ENCODE measurements at places on chromosomes 2 and 18. TPM values are rescaled to one million over a fixed set of nuclear protein-coding genes. Genes with fewer than 3 reads are reported as not detected.

DNA sequence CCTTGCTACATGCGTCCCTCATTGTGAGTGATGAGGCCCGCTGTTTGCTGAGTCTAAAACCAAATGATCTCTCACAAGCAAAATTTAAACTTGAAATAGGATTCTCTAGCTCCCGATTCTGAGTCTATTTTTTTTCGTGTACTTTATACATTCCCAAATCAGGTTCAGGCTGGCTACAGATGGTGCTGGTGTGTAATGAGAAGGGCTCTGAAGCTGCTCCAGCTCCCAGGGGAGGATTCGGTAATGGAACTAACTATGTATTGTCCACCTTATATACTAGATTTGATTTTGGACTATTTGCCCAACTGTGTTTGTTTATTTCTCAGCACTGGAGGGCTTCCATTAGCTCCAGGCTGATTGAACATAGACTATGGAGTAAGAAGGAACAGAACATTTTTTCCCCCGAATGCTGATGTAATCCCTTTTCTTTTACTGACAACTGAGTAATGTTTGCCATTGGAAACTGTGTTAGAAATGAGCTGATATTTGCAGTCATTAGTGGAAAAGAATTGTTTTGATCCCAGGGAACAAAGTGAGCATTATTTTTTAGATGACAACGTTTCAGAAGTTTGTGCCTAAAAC lies 274.0 kb upstream of the FIGN start:
- DNase-seq = no peak

- DNase-seq = no peak
Measured at GRCh38 chr2:147133286-147133908, 711.4 kb upstream of the ACVR2A start.

The TMEFF2 gene
- not detected for total RNA-seq

The LOXL3 gene
- total RNA-seq = 0.76 TPM

DNA sequence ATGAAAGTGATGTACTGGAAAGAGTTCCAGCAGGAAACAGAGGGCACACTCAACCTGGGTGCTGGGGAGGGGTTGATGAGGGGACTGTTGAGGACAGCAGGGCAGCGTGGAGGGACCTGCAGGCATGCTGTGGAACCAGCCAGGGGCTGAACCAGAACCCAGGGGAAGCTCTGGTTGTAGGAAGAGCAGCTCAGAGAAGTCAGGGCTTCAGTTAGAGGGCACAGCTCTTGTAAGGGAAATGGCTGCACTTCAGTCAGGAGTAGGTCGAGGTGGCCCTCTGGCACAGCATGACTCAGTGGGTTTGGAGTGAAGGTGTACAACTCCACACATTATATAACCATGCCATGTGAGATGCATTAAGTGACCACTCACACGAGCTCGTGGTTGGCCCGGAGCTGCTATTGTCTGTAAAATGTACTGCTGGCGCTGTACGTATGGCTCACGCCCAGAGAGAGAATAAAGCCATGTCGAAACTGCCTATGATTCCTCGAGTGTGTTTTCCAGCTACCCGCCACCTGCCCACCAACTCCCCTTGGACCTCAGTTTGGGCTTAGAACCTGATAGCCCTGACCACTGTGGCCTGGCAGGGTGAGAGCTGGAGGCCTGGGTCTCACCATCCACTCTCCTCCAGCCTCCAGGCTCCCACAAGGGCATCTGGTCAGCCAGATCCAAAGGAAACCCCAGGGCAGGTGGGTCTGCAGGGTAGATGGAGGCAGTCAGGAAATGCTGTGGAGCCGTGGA lies 136.5 kb upstream of the HS6ST1 start:
- DNase-seq = no peak

DNA sequence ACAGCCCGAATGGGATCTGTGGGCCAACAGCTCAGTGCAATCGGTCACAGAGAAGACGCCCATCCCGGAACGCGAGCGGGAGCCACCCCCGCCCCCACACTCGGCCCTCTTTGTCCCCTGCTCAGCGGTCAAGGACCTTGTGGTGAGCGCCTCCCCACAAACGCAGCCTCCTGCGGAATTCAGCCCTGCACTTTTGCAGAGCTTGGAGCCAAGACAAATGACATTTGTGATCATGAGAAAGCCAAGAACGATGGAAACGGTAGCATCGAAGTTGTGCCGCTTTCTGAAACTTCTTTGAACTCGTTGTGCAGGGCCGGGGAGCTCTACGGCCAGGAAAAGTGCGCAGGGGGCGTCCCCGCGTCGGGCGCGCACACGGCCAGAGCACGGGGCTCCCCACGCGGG lies 6.7 kb upstream of the SALL3 start:
- DNase-seq = no peak

GRCh38 chr18:56458770-56459712 lies 179.4 kb downstream of the TXNL1 start:
- DNase-seq = no peak

DNA sequence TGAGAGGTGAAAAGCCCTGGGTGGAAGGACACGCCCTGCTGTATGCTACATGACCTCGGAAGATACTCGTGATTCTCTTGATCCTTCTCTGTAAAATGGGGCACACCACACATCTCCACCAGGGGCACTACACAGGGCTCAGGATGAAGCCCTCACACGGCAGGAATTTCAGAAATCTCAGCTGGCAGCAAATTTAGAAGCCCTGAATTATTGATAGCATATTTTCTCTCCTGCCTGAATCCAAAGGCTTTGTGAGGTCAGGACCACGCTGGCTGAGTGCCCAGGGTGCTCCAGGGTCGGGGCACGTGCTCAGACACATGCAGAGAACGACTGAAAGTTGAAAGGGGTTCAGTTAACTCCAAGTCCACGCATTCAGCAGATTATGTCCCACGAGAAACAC lies 42.1 kb upstream of the GALR1 start:
- no peak for DNase-seq

DNA sequence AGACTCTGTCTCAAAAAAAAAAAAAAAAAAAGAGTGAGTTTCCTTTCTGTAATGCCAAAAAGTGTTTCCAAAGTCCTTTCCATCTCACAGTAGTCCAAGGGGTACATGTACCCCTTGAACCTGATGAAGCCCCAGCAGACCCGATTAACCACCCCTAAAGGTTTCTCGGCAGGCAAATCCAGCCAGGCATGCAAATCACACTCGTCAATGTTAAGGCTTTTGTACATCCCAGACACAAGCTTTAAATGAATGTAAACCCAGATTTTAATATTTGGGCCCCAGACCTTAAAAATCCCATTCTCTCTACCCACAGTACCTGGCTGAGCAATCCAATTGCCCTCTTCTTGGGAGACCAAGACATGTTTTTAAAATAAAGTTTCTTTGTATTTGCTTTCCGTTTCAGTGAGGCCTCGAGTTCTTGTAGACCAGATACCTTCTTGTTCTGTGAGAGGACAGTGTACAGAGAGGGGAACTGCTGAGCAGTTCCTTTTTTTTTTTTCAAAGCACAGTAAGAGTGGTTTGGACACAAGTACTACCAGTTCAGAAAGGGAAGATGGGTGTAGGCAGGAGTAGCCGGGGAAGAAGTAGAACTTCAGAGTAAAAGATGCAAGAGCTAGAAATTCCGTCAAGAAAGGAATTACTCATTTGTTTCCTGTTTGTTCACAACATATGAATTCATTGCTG lies at the start of gene NLRC4:
Gene NLRC4 (minus strand): TSS at position 465 of the 684 bp plus-strand sequence. CDS start 8,111 bp downstream, outside the sequence.
- no peak for DNase-seq

- peak; percentile 18 for DNase-seq
Measured at GRCh38 chr2:85131116-85131515, 2.1 kb upstream of the TCF7L1 start.

The PIGN gene
- total RNA-seq = 22.7 TPM

The EMILIN1 gene
- 1.0 TPM for total RNA-seq

DNA sequence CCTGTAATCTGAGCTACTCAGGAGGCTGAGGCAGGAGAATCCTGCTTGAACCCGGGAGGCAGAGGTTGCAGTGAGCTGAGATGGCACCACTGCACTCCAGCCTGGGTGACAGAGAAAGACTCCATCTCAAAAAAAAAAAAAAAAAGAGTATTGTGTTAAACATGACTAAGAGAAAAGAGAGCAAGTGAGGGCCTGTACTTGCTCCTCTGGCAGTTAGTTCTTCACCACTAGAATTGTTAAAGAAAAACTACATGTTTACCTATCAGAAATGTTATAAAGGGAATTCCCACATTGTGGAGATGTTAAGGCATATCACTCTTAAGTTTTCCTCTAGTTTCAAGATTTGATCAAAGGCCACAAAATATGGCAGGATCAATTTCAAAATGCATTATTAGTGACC lies 75.4 kb upstream of the LRATD1 start:
- no peak for DNase-seq

GRCh38 chr2:60522462-60522861 lies 31.0 kb downstream of the BCL11A start:
- no peak for DNase-seq

GRCh38 chr2:226794751-226795171 lies 4.9 kb downstream of the IRS1 start:
- DNase-seq = no peak

DNA sequence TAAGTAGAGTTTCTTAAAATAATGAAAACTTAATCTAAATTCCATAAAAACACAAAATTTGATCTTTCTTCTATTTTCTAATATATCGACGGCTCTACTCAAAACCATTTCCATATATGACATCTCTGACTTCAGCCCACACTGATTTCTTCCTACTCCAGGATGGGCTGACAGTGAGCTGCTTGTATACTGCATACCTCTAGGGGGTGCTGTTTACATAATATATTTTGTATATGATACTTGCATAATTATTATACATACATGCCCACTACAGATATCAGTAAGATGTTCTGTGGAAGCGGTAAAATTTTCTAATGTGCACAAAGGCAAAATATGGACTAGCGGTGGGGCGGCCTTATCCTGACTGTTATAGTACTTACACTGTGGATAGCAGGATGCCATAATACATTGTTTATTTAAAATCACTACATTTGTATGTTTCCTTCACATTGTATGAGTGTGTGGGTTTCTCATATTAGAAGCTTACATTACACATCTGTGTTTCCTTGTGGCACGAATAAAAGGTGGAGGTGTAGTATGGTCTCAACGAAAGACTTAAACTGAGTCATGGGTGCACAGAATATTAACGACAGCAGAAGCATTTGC lies 66.1 kb upstream of the NXPH2 start:
- peak; percentile 31 for DNase-seq

DNA sequence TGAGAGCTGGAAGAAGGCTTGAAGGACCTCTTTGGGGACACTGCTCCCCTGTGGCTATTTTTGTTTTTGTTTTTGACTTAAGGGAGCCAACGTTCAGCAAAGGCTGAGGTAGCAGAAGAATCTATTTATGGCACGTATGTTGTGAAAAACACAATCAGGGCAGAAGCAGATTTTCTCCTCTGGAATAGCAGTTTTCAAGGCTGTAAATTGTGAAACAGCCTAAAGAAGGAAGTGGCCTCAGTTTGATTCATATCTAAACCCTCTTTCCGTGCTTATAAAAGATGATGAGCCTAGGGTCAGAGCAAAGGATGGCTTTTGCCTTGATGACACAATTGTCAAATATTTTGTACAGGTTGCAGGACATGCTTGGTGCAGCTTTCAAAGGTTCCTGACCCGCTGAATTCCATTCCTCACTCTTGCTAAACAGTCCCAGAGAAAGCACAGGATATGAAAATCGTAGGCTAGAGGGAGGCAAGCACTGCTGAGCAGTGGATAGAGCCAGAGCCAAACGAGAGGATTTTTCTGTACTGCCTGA lies 106.2 kb upstream of the DLX2 start:
- no peak for DNase-seq

DNA sequence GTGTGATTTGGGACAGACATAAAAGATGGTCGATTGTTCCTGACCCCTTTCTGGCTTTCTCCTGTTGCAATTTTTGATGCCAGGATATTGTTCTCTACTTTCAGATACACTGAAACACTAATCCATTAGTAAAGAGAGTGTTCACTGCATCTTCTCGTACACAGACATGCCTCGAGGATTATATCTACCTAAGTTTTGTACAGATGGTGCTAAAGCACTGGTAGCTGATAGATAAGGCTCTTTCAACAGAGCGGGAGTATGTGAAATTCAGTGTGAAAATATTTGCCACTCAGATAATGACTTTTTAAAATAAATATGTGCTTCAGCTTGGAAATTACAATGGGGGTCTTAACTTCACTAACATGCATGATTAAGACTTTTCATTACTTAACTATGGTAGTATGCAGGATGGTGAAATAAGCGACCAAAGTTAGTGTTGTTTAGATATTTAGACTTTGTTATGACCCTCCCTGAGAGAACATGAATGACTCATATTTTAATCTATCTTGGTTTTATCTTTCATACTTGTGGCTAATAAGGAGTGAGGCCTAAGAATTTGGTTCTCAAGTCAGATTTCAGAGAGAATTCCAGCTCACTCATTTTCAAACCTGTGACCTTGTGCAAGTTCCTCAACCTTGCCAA lies 474.9 kb downstream of the NRXN1 start:
- no peak for DNase-seq

The SPIRE1 gene
- 12.5 TPM for total RNA-seq

GRCh38 chr2:50333529-50334228 lies 698.3 kb downstream of the NRXN1 start:
- no peak for DNase-seq
